ENCODE measurements at places on chromosomes 2 and 18.
A peak's percentile ranks its signal among the peaks of the same experiment; 100 is the strongest.

GRCh38 chr2:105760639-105761337, 16.1 kb downstream of the NCK2 start:
- DNase-seq = no peak

DNA sequence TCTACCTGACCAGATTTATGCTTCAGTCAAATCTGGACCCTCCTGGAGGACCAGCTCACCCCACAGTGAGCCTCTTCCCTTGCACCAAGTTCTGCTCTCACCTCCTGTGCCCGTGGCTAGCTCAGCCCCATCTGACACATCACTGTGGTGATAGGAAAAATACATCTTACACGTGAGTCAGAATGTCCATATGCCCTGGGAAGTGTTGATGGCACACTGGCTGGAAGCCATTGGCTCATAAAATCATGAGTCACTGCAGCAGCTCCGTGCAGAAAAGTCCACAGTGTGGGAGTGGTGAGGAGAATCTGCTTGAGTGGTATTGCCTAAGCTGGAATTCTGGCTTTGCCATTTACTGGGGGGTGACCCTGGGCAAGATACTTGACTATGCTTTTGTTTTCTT, 42.6 kb upstream of the RAPGEF4 start:
- peak; percentile 95 for DNase-seq

GRCh38 chr18:77323640-77324299, 74.1 kb downstream of the GALR1 start:
- no peak for DNase-seq

GRCh38 chr18:75208155-75208835, 644 bp downstream of the PTGR3 start:
- DNase-seq = no peak

GRCh38 chr2:96916156-96916630, 46.3 kb upstream of the SEMA4C start:
- DNase-seq = peak; percentile 41

- no peak for DNase-seq
Observed at GRCh38 chr2:232481322-232482140, 6.1 kb downstream of the ECEL1 start.

GRCh38 chr18:524466-524865, 24.0 kb upstream of the COLEC12 start:
- peak; percentile 72 for DNase-seq

GRCh38 chr2:158837645-158838044, 42.5 kb downstream of the DAPL1 start:
- no peak for DNase-seq

DNA sequence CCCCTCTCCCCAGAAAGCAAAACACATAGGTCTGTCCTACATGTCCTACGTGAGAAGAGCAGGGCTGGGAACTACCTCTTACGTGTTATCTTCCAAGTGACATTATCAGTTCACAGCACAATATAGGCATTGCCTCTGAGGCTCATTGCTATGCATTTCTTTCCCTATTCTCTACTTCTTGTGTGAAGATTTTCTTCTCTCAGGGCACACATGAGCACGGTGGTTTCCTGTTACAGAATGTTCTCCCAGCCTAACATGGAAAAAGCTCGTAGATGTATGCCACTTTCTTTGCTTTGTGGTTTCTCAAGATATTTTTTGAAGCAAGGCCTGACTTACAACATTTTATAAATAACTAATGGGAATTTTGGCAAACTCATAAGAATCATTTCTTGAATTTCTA, 19.4 kb upstream of the DSC3 start:
- no peak for DNase-seq

DNA sequence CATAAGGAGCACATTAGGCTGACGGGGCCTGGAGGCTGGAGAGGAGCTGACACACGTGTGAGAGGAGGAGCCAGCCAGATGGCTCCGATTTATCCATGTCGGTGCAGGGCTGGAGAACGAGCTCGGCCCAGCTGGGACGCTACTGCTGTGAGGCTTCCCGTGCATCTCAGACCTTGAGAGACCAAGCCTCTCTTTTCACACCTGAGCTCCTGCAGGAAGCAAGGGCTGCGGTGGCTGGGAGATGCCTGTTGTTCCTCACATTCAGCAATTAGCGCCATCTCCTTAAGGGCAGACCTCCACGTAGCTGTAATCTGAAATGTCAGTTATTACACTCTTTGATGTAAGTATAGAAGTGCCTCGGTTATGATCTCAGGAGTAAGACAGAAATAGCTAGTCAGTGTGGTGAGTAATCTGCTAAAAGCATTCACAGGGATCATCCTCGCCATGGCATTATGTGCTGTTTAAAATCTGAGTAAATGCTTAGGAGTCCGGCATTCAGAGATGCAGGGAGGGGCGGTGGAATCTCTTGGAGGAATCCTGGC, 107.9 kb downstream of the PRKCE start:
- DNase-seq = peak; percentile 66

GRCh38 chr2:170548304-170548703, 166.8 kb upstream of the SP5 start:
- DNase-seq = no peak

- DNase-seq = no peak
Observed at GRCh38 chr2:221447310-221447709, 124.8 kb downstream of the EPHA4 start.

GRCh38 chr18:13710414-13710831, 15.9 kb downstream of the FAM210A start:
- DNase-seq = no peak

DNA sequence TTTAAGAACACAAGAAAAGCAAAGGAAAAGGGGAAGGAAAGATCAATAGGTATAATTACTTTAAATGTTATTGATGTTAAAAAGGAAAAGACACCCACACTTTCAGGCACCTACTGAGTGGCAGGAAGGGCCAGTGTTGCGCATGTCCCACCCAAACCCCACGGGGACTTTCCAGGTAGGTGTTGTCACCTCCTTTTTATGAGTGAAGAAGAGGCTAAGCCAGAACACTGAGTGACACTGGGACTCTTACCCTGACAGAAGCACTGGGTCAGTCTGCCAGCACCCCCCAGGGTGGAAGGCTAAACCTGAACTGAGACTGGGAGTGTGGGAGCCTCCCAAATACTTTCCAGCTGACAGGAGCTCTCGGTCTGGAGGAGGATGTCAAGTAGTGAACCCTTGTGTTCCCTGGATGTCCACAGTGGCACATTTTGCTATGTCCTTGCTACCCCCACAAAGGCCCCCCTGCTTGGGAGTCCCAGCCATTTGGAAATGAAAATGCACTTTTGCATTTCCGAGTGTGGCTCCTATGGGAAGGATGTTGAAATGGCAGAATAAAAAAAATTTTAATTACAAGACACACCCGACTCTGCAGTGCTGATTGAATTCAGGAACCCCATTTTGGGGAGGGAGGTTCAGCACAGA, 90.9 kb upstream of the SMAD2 start:
- no peak for DNase-seq

- no peak for DNase-seq
Observed at GRCh38 chr2:210259687-210260086, 34.4 kb upstream of the ACADL start.

DNA sequence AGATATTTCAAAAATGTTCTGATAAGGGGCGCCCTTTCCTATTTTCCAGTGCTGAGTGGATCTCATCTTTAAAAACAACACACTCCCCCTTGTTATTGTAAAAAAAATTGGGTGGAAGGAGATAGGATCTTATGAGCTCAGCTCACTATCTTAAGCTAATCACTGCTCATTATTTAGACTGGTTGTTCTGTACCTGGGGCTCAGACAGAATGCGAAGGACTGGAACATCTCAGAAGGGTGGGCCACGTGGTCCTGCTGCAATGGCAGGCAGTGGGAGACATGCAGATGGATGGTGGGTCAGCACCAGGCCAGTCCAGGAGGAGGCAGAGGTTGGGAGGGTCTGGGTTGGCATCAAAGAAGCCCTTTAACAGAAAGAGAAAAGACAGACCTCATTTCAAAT, 48.3 kb upstream of the GPR155 start:
- DNase-seq = no peak

DNA sequence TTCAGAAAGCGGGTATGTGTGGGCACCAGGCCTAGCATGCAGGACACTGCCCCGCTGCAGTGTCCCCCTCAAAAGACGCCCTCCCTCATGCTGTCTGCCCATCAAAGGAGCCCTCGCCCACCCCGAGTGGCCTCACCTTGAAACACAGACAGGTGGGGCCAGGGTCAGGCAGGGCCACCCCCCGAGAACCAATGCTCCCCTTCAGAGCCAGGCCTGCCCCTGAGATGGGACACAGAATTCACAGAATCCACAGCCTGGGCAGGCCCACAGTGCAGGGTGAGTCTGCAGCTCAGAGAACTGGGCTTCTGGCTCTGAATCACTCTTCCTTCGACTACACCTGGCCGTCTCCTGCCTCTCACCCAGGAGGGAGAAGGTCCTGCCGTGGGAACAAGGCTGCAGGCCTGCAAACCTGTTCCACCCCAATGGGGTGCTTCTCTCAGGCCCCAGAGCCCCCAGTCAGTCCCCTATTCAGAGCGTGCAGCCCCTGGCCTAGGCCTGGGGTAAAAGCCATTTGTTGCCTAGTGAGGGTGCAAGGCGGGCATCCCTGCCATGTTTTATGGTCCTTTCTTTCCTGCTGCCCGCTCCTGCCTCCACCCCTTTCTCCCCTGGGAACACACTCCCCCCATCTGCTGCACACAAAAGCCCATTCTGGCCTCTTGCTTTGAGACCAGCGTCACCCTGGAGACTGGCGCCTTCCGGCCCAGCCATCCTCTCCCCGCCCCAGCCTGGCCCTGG, 11.3 kb upstream of the ARHGEF4 start:
- no peak for DNase-seq

DNA sequence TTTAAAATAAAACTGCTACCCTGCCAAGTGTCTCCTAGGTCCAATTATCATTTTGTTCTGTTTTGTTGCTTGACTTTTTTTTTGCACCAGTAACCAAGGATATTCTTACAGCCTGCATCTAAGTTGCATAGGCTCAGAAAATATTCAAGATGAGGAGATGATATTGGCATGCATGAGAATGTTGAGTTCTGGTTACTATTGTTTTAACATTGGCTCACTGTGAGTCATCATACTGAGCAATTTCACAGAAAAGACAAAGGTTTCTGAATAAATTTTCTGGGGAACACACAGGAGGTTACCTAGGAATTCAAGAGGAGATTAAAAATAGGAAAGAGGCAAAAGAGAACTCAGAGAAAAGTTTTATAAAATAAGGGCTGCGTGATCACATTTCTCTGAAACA, 84.8 kb upstream of the POU3F3 start:
- no peak for DNase-seq

DNA sequence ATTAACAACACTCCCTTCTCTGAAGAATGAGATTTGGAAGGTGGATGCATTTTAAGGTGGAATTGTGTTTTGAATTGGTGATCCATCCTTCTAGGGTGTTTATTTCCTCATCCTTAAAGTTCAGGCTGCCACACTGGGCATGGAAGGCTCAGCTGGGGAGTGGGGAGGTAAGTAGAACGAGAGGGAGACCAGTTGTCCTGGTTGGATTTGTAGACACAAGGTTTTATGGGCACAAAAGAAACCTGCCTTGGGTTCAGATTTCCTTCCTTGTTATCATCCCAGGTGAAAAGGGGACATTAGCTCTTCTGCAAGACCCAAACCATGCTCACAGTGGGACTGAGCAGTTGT, 101.0 kb upstream of the SIX3 start:
- no peak for DNase-seq

DNA sequence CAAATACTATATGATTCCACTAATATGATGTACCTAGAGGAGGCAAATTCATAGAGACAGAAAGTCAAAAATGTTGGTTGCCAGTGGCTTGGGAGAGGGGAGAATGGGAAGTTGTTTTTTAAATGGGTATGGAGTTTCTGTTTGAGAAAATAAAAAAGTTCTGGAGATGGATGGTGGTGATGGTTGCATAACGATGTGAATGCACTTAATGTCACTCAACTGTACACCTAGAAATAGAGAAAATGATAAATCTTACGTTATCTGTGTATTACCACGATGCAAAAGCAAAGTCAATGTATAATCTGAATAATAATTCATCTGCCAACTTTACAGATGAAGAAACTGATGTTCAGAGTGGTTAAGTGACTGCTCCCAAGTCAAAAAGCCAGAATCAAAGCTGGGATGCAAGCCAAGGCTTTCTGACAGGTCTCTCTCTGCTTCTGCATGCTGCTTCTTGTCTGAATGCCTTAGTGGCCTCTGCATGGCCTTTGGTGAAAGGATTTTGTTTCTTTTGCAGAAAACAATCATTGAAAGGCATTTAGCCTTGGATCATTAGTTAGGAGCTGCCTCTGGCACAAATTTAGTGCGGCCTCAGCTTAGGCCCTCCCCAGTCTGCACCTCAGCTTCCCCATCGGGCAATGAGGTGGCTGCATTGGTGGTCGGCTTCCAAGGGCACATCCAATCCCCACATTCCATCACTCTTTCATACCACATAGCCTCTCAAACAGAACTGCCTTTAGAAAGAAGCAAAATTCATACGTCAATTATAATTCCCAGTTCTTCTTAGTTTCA, 46.5 kb upstream of the MYCN start:
- DNase-seq = no peak

DNA sequence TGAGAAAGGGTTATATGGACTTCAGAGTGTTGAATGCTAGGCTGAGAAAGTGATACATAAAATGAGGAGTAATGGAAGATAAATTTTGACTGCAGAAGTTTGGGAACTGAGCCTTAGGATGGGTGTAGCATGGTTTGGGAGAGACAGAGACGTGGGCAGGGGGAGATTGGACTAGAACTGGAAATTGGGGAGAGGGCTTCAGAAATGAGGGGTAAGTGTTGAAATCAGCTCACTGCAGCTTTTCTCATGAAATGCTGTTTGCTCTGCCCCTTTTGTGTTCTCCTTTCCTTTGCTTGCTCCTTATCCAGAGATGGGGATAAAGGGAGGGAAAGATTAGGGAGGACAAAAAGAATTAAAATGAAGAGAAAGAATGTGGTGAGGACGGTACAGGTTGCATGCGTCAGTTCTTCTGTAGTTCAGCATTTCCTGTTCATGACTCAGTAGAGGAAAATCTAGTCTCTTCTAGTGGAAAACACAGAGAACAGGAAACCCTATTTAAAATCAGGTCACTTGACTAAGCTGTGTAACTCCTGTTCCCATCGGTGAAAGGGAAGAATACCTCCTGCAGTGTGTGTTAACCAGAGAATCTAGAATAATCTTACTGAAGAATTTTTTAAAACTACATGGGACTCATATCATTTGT, 105.6 kb downstream of the CRIM1 start:
- DNase-seq = peak; percentile 77

- peak; percentile 33 for DNase-seq
Observed at GRCh38 chr2:24919506-24920097, 435 bp downstream of the ADCY3 start.

DNA sequence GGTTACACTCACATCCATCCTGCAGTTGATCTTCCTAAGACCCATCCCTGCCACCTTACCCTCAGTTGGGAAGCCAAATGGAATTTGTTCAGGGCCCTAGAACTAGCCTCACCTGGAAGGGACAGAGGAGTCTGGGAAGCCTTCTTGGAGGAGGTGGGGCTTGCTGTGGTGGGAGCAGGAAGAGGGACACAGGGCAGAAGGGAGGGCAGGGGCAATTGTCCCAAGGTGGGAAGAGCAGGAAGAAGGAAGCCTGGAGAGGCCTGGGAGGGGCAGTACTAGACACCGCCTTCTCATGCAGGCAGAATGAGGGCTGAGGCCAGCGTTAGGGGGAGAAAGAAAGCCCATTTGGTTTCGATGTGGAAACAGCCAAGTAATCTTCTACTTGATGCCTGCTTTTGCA, 34.1 kb upstream of the ASPRV1 start:
- DNase-seq = no peak

Measured in AG08395 (cell line).